ENCODE measurements at places on chromosomes 1 and 21.

DNA sequence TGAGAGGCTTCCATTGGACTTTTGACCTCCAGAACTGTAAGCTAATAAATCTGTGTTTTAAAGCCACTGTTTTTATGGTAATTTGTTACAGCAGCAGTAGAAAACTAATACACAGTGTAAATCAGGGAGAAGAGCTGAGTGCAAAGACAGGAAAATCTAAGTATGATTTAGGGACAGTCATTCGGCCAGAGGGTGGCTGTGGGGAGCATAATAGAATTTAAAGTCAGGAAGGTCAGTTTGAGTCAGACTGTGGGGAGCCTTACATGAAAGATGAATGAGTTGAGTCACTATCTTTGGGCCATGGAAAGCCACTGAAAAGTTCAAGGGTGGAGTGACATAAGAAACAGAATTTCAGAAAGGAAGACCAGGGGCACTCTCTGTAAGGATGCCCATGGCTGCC lies 52.4 kb upstream of the SSX2IP start:
- DNase-seq: no peak

DNA sequence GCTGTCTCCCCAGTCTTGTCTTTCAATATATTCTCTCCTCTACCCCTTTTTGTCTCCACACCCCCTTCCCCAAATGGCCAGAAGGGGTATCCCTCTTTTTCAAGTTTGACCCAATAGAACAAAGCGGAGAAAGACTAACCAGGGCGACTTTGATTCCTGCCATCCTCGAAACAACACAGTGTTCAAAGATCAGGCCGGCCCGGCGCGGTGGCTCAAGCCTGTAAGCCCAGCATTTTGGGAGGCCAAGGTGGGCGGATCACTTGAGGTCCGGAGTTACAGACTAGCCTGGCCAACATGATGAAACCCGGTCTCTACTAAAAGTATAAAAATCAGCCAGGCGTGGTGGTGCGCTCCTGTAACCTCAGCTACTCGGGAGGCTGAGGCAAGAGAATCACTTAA lies 77.0 kb upstream of the IFNAR2 start:
- no peak for DNase-seq

GRCh38 chr1:41723786-41724185 lies 194.9 kb downstream of the HIVEP3 start:
- no peak for DNase-seq

DNA sequence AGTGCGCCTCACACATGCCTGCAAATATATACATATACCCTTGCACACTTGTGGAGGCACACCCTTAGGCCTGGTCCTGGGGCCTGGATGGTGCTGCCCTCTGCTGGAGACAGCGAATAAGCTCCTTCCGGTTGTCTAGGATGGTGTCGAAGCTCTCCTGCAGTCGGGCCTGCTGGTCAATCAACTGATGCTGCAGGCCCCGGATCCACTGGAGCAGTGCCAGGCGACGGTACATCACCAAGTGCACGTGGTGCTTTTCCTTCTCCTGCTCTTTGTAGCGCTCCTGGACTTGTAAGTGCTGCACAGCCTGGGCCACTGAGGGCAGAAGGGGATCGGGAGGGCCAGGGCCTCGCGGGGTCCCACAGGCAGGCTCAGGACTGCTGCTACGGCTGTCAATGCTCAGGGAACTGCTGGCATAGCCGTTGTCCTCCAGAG lies 3.1 kb downstream of the C1orf216 start:
- DNase-seq: peak; percentile 73

GRCh38 chr21:42042651-42043050 lies 28.5 kb upstream of the UMODL1 start:
- no peak for DNase-seq

DNA sequence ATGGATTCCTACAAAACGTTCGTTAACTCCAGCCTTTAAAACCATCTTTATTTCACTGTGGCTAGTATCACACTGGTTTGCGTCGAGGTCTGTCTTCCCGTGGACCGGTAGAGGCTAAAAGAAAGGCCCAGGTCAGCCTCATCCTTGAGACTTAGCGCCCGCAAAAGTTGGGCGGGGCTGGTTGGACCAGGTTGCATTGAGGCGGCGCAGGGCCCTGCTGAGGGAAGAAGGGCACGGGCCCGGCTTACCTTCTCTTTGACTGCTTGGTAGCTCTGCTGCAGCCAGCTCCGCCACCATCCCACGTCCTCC lies 455 bp downstream of the BSDC1 start:
- no peak for DNase-seq

DNA sequence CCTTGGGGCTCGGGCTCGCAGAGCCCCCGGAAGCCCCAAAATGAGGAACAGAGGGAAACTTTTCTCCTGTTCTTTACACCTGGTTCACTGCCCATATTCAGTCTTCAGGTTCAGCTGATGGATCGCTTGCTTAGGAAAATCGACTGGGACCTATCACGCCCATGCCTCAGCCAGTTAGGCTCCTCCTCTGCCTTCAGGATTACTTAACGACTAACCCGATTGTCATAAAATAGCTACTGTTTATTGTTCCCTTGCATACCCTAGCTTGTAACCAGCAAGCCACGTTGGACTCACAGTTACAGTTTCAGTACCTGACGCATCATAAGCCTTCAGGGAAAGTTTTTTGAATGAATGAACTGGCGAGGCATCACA lies 692 bp downstream of the TARDBP start:
- no peak for DNase-seq

GRCh38 chr1:100511058-100511457 lies 26.9 kb upstream of the GPR88 start:
- DNase-seq: no peak

GRCh38 chr1:95364546-95364945 lies 130.5 kb downstream of the RWDD3 start:
- no peak for DNase-seq

GRCh38 chr1:195964516-195964915 lies 643.7 kb downstream of the KCNT2 start:
- no peak for DNase-seq

DNA sequence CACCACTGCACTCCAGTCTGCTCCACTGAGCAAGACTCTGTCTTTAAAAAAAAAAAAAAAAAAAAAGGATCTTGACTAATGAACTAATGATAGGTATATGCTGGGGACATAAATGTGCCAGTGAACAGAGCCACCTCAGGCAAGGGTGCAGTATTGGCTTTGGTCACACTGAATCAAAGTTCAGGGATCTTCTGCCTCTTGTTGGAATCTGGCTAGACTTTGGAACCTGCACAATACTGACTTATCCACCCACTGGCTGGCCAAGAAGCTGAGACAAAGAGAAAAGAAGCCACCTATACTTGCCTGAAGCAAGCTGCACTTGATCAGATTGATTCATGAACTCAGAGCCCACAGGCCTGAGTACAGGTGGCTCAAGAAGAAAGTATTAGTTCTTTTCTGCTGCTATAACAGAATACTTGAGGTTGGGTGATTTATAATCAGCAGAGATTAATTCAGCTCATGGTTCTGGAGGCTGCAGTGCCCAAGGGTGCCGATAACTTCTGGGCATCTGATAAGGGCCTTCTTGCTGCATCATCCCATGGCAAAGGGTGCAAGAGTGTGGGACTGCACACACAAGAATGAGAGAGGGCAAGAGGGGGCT lies 172.0 kb downstream of the FGGY start:
- DNase-seq: no peak

DNA sequence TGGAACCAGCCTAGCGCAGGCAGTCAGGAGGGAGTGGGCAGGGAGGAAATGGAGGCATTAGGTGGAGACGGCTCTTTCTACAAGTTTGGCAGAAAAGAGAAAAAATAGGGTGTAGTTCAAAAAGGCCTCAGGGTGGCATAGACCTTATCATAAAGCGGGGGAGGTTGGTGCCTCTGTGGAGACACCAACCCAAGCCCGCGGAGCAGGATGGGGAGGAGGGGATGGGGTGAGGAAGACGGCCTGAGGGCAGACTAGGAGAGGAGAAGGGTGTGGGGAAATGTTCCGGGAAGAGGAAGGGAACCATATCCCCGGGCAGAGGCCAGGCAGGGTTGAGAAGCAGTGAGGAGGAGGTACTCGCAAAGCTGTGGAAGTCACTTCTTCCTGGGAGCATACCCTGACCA lies 17.4 kb upstream of the SHE start:
- no peak for DNase-seq

GRCh38 chr1:21822349-21822748 lies 10.3 kb downstream of the LDLRAD2 start:
- DNase-seq: no peak

DNA sequence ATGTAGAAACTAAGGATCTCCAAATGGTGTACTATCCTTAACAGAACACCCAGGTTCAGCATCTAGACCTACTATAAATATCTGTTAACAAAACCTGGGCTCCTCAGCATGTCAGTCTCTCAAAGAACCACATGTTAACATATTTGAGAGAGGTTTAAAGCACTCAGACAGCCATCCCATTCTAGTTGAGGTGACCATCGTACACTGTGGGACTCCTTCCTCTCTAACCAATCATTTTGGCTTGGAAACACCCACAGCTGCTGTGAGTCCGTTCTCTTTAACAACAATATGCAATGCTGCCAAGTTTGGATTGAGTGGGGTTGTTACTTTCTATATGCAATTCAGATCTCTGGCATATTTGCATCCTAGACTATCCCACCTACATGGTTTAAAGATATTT lies 105.8 kb downstream of the MRPL39 start:
- DNase-seq: no peak
